ENCODE measurements at places on chromosomes 6 and 20.

DNA sequence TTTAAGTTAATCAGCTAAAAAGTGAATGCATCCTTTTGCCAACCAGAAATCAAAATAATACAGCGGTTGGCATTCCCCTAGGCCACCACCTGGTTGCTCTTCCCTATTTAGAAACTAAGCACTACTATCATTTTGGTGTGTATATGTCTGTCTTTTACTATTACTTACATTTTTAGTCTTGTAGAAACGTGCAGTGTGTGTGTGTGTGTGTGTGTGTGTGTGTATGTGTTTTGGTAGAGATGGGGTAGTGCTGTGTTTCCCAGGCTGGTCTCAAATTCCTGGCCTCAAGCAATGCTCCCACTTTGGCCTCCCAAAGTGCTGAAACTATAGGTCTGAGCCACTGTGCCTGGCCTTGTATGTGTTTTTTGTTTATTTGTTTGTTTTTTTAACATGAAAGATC is 27.4 kb downstream of the MYO6 start:
- DNase-seq, result no peak

DNA sequence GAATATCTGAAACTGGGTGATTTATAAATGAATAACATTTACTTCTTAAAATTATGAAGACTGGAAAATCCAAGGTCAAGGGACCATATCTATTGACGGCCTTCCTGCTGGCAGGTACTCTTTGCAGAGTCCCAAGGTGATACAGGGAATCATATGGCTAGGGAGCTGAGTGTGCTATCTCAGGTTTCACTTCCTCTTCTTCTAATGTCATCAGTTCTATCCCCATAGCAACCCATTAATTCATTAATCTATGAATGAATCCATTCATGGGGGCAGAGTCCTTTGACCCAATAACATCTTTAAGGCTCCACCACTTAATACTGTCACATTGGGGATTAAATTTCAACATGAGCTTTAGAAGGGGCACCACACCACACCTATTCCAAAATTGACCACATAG is 772.0 kb downstream of the HACE1 start:
- no peak for DNase-seq

GRCh38 chr6:135438907-135439535 is 58.5 kb downstream of the AHI1 start:
- no peak for DNase-seq

- DNase-seq, result no peak
Observed at GRCh38 chr6:168499045-168499650, 58.2 kb downstream of the SMOC2 start.

GRCh38 chr6:7261852-7262461 is 51.0 kb downstream of the SSR1 start:
- DNase-seq, result peak; percentile 23

GRCh38 chr6:154274168-154274567 is 82.4 kb downstream of the IPCEF1 start:
- no peak for DNase-seq

DNA sequence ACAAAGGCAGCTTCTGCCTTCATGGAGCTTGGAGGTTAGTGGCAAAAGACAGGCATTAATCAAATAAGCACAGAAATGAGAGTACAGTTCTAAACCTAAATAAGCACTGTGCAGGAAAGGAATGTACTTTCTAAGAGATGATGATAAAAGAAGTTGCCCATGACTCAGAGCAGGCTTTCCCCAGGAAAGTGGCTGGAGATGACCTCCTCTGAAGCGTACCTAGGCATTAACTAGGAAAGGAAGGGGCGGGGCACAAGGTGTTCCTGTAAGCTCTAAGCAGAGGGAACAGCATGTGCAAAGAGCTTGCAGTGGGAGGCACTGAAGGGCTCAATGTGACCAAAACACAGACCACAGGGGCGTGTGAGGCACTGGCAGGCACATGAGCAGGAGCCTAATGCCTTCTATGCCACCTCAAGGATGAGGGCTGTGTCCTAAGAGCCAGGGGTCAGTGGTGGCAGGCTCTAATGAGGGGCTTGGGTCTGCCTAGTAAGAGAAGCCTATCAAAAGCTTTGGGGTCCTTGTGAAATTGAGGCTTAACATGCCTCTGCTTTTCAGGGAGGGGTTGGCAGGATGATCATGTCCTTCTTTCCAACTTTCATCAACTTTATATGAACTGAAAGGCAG is 4.9 kb downstream of the SSTR4 start:
- DNase-seq, result no peak

DNA sequence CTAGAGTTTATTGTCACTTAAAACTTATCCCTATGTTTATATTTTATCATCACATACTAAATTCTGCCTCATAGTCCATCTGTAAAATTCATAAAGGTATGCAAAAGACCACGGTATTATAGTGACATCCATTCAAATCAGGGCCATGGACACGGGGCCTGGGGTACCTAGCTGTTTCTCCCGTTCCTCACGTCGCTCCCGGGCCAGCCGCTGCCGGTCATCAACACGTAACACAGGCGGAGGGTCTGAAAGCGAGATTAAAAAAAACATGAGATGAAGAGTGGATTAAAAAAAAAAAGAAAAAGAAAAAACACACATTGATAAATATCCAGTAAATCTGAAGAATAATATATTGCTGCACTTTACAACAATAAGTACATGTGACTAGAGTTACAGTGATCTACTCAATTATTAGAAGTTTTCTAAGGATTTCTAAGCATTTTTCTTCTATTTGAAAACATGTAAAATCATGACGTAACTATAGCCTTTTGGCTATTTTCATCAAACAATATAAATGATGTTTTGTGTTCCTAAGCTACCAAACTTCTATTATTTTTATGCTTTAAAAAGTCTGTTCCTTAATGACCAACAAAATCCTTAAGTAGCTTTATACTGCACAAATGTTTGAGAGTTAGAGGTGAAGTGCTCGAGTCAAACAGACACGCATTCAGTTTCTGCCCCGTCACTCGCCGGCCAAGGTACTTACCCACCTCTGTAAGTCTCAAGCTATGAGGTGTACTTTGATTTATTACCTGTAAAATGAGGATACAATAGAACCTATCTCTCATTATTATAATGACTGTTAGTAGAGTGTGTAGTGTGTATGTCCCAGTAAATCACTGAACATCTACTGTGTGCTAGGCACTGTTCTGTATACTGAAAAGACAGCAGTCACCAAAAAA is 122.1 kb upstream of the BCLAF1 start:
- DNase-seq, result no peak

DNA sequence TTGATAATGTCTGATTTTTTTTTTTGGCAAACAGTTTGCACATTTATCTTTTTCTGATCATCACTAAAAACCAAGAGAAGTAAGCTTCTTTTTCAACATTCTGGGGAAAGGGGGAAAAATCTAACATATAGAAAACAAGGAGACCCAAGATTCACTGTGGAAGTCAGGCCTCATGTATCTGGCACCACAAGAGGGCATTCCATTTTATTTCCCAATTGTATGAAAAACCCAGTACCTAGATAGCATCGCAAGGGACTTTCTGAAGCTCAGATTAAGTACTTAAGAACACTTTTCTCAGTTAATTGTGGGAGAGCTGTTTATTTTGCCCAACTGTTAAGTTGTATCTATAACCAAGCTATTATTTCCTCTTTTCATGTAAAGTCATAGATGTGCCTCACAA is 152.9 kb downstream of the KLHL32 start:
- no peak for DNase-seq
